Activated effector memory CD4-positive, alpha-beta T cell treated with anti-CD3 and anti-CD28 coated beads, Interleukin-2, amount 50 U/mL, for 16 hours (primary cell): ENCODE measurements at places on chromosomes 3 and 15.

DNA sequence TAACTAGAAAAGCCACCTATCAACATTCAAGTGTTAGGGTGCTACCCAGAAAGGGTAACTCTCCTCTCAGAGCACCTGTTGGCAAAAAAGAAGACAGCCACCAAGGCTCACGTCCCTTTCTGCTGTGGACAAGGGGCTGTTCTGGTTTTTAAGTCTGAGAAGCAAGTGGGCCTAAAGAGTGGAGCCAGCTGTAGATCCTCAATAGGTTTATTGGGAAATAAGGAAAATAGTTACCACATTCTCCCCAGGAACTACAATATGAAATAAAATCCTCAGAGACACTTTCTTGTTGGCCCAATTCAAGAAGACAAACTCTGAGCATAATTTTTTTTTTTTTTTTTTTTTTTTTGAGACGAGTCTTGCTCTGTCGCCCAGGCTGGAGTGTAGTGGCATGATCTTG lies 35.8 kb downstream of the LRIG1 start:
- DNase-seq: no peak

DNA sequence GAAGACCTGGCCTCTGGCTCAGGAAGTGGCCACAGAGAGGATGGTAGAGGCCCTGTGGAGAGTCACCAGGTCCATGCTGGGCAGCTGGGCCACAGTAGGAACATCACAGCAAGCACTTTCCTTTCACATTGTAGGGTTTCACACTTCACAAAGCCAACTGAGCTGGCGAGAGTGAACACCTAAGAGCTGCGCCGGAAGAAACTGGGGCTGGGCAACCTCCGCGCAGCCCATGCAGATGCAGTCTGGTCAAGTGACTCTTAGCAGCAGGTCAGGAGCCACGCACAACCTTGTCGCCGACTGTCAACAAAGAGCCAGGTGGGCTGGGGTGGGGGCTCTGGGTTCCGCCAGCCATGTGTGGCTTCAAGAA lies 15.3 kb upstream of the SHISA5 start:
- DNase-seq: no peak

DNA sequence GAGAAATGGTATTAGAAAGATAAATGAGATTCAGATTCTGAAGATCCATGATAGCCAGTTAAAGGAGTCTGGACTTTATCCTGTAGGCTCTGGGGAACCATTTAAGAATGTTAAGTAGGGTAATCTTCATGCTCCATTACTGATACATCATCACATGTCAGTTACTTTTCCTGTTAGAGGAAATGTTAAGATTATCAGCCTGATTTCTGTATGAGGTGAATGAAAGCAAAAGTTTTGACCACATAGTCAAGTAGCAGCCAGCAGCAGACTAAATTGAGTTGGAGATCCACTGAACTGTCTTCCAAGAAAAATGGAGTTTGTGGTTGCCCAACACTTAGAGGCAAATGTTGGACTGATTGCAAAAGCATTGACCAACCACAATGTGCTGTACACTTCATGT lies 4.7 kb upstream of the COPB2 start:
- no peak for DNase-seq

- DNase-seq: no peak
Measured at GRCh38 chr15:33138000-33138399, 56.5 kb downstream of the FMN1 start.

- no peak for DNase-seq
Measured at GRCh38 chr3:193974671-193975535, 161.0 kb upstream of the HES1 start.

DNA sequence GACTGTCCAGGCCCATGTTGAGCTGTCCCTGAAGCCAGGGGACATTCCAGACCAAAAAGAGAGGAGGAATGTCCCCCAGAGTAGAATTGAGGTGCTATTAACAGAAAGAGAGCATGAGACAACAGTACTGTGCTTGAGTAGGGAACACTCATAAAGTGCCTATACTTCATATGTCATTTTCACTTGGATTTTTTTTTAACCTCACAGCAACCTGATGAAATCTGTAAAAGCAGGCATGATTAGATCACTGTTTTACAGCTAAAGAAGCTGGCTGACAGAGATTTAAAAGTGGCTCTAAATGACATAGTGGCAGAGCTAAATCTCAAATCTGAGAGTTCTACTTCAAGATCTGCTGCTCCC lies 18.8 kb downstream of the PODXL2 start:
- DNase-seq: no peak

GRCh38 chr15:53559364-53560277 lies 199.8 kb downstream of the WDR72 start:
- no peak for DNase-seq

DNA sequence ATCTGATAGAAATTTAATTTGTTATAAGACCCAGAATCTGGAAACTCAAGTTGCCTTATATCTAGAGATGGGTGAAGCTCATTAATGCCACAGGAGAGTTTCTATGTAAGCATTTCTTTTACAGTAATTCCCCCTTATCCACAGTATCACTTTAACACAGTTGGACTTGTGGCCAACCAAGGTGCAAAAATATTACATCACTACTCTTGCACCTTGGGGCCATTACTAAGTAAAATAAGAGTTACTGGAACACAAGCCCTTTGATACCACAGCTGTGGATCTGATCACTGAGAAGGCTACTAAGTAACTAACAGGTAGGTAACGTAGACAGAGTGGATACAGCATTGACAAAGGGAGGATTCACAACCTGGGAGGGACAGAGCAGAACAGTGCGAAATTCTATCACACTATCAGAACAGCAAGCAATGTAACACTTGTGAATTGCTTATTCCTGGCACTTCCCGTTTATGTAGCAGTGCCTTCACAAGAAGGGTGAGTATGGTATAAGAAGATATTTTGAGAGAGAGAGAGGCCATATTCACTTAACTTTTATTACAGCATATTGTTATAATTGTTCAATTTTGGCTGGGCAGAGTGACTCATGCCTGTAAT lies 33.9 kb upstream of the TOPBP1 start:
- DNase-seq: no peak

- no peak for DNase-seq
Measured at GRCh38 chr3:33218446-33219174, at the start of gene SUSD5. Gene SUSD5, minus strand, starts transcription at chr3:33218810. Its CDS starts 13 bp downstream, at chr3:33218797.

- DNase-seq: no peak
Measured at GRCh38 chr3:129277829-129278271, 820 bp upstream of the HMCES start.

GRCh38 chr15:31510057-31510456 lies 183.4 kb downstream of the KLF13 start:
- no peak for DNase-seq

DNA sequence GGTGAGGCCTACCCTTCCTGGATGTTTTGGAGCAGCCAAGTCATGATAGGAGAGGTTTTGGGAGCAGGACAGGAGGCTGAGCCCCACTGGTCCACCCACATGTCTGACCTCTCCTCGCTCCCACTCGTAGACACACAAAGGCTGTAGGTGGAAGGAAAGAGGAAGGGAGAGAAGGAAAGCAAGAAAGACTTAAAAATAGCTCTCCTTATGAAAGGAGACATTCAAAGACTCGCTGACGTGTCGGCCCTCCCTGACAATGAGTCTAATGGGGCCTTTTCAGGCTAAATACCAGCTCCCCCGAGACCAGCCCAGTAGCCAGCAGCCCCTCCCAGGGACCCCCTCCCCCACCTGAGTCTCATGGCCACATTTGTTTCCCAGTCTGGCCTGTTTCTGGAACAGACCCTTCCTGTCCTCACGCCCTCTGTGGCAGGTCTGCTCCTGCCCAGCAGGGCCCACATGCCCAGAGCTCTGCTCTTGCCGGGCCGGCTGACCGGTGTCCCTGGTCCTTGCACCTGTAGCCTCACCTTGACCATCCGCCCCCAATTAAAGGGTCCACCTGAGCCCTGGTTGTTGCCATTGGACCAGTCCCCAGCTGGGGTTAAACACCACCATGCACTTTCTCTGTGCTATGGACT lies 49.3 kb downstream of the FGD5 start:
- DNase-seq: no peak

DNA sequence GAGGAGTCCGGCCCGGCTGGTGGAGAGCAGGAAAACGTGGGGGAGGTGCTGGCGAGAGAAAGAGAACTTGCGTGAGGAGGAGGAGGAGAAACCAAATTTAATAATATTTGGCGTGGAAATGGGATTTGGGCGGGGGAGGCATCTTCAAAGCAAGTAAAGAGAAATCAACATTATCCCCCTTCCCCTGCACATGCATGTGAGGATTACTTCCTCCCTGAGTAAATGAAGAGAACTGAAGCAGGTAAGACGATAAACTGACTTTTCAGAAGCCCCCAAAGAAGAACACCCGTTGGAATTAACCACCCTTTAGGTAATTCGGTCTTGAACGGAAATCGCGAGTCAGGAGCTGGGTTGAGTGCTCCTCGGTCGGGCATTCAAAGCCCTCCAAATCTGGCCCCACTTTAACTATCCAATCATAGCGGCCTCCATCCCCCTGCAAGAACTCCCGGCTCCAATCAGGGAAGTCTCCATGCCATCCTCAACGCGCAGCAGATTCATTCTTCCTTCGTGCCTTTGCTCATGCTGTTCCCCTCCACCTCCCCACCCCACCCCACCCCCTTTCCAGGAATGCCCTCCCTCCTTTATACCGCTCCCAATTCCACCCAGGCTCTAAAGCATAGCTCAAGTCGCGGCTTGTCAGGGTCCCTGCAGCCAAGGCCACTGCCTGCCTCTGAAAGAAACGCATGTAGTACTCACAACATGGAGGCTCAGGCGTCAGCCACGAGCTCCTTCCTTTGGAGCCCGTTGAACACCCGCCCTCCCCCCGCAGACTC lies 545 bp upstream of the RFX7 start:
- DNase-seq: peak; percentile 68

DNA sequence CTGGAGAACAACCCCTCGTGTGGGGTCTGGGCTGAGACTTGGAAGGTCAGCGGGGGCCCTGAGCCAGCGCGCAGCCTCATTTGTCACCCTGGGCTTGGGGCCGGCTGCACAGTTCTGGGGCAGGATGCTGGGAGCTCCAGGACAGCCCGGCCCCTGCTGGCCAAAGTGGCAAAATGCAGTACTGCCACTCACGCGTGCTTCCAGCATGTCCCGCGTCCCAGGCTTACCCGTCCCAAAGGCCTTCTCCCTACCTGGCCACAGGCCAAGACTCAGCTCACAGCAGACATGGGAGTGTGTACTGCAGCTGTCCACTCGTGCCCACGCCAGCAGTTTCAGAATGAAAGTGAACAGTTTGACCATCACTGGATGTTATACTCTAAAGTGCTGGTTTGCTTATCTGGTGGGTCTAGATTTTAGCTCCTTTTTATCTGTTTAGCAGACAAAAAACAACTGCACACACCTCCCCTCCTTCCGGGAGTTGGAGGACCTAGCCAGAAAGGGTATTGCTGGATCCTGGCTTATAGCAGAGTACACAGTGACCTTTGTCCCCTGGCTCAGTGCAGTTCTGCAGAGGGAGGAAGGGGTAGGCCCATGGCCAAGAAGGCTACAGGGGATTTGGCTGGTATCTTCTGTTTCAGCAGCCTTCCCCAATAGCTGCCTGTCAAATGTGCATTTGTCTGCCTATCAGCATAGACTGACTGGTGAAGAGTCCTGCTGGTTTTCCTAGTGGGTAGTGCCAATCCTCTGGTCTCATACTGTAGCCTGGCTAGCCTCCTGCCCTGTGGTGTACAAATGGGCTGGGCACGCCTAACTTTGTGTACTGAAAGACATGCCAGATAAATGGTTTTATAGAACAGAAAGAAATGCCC lies 23.2 kb upstream of the IP6K2 start:
- peak; percentile 80 for DNase-seq

- no peak for DNase-seq
Measured at GRCh38 chr3:179739816-179740594, 87.2 kb downstream of the USP13 start.

GRCh38 chr3:141057946-141058800 lies 7.0 kb downstream of the SPSB4 start:
- DNase-seq: no peak

DNA sequence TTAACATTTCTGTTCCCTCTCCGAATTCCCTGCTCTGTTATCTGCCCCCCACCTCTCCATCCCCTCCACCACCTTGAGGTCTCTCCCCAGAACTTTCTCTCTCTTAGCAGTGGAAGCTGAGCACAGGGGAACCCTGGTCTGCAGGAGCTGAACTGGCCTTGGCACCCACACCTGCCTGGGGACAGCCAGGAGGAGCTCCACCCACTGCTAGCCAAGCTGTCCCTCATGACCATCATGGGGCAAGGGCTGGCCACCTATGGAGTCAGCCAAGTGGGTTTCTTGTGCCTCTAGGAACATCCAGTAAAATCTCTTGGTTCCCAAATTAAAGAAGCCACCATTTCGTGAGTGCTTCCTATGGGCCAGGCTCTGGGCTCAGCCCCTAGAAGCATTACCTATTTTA lies 276.4 kb upstream of the TLE3 start:
- DNase-seq: no peak

DNA sequence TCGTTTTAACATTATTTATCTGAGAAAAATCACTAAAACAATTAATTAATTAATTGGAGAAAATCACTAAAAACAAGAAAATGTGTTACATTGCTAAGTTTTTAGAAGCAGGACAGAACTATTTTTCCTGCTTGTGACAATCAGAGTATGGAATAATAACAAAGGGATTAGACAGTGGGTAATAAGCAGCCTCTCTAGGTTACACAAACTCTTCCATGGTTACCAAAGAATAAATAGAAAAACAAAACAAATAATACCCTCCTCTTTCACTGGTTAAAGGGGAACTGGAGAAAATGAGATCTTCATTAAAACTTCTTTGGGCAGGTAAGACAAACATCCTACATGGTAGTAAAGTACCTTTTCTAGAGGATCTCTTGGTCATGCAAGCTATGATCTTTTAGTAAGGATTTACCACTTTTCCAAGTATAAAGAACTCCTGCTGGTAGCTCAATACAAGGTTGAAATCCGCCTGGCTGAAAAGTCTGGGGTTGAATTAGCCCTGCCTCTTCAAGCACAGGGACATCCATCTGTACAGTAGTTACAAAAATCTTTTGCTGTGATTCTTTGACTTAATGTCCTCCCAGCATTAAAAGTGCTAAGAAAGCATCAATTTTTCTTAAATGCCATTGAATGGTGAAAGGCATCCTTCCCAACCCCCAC lies 2.5 kb upstream of the PLCH1 start:
- no peak for DNase-seq
